ENCODE measurements at places on chromosomes 5 and 9.

GRCh38 chr5:159668556-159668955, 247.7 kb upstream of the ADRA1B start:
- no peak for DNase-seq

- no peak for DNase-seq
These were observed 308.5 kb downstream of the ADGRV1 start for GRCh38 chr5:90866915-90867731.

GRCh38 chr9:83153030-83153429, 90.1 kb upstream of the RASEF start:
- no peak for DNase-seq

- DNase-seq, result no peak
These were observed 50.4 kb downstream of the PIK3R1 start for GRCh38 chr5:68265822-68266395.

GRCh38 chr5:154947778-154948177, 6.9 kb downstream of the MRPL22 start:
- DNase-seq, result no peak

GRCh38 chr5:172335721-172336120, 52.2 kb upstream of the UBTD2 start:
- DNase-seq, result no peak

GRCh38 chr5:122458278-122458872, 146.3 kb downstream of the SNCAIP start:
- peak; percentile 15 for DNase-seq

DNA sequence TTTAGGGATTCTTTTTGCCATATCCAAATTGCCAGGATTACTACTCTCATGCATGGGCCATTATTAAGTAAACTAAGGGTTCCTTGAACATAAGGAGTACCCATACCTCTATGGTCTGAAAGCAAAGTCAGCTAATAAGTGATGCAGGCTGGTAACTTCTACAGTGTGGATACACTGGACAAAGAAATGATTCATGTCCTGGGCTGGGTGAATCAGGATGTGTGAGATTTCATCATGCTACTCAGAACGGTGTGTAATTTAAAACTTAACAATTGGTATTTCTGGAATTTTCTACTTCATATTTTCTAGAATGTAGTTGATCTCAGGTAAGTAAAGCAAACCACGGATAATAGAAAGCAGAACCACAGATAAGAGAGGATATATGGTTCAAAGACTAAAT, 428.8 kb downstream of the CHSY3 start:
- no peak for DNase-seq

DNA sequence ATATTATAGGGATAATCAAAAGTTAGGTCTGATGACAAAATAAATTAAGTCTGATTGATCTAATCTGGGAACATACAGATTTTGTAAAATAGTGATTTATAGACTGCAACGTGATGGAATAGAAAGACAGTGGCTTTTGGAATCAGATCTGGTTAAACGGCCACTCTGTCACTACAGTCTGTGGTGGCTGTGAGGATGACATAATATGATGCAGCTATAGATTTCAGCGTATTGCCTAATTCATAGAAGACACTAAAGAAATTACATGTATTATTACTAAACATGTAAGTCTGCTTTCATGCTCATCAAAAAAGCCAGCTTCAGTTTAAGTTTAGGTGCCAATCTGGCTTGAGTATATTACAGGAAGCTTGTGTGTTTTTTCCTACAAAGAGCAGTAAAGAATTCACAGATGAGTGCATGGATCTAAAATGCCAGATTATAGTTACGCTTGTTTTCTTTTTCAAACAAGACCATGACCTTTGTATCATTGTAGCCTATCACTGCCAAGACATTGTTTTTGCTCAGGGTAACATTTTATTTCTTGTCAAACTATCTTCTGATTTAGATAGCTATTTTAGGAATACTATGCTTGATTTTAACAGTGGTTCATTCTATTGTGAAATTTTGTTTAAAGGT, 25.7 kb downstream of the CPEB4 start:
- no peak for DNase-seq

GRCh38 chr9:81116340-81117137, 572.8 kb downstream of the TLE1 start:
- no peak for DNase-seq
